ENCODE measurements at places on chromosomes 6 and 20.

GRCh38 chr6:118639054-118639964 is 12.1 kb downstream of the CEP85L start:
- no peak for DNase-seq

- DNase-seq = no peak
Measured at GRCh38 chr6:81589465-81590313, 162.8 kb downstream of the TENT5A start.

- no peak for DNase-seq
Measured at GRCh38 chr6:33693186-33694105, 18.1 kb downstream of the UQCC2 start.

- DNase-seq = no peak
Measured at GRCh38 chr20:878511-879307, 37.4 kb downstream of the ANGPT4 start.

- DNase-seq = no peak
Measured at GRCh38 chr20:17928211-17928611, 40.4 kb downstream of the SNX5 start.

GRCh38 chr6:364609-365540 is 26.7 kb upstream of the IRF4 start:
- no peak for DNase-seq

- no peak for DNase-seq
Measured at GRCh38 chr20:5464901-5465603, 148.3 kb upstream of the PROKR2 start.

GRCh38 chr6:19440531-19440930 is 396.6 kb upstream of the ID4 start:
- no peak for DNase-seq
